Urothelium cell line (cell line): ENCODE measurements at places on chromosomes 6 and 20.

- DNase-seq = peak; percentile 36
Measured at GRCh38 chr6:151494235-151494935, 568 bp downstream of the CCDC170 start.

GRCh38 chr20:50918403-50918802, 12.8 kb downstream of the ADNP start:
- no peak for DNase-seq

- no peak for DNase-seq
Measured at GRCh38 chr6:141513830-141514229, 618.9 kb upstream of the GJE1 start.

DNA sequence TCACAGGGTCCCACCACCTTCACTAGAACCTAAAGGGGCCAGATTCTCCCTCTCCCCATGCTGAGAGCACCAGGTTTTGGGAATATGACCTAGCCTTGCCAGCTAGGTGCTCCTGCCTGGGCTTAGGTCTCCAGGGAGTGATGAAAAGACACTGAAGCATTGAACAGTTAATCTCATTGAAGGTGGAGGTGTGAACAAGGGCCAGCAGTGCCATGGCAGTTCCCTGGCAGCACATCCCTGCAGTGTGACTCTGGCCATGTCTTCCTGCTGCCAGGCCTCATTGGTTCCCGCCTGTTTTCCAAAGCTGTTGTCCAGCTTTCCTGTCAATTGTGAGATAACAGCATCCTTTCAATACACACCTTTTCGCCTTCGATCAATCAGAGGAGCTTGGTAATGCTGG, 10.9 kb downstream of the PPIL6 start:
- DNase-seq = no peak

- DNase-seq = no peak
Measured at GRCh38 chr6:55729665-55730064, 145.7 kb downstream of the BMP5 start.
